ENCODE measurements at places on chromosomes 5 and 9.
A peak's percentile ranks its signal among the peaks of the same experiment; 100 is the strongest.

DNA sequence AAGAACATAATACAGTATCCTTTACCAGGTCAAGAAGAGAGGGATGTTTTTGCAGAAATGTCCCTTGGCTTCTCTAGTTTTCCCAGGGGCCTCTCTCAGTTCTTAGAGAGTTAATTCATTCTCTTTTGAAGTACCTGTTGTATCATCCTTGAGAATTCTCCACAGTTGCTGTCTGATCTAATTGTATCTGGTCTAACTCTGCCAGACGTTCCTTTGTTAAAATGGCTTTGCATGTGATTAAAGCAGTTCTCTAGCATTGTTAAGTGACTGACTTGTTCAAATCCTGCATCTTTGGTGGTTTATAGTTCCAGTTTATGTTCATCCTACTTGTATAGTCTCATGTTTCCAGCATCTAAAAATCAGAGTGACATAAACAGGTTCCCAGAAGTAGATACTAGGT, 65.0 kb downstream of the KIAA1958 start:
- DNase-seq: no peak

DNA sequence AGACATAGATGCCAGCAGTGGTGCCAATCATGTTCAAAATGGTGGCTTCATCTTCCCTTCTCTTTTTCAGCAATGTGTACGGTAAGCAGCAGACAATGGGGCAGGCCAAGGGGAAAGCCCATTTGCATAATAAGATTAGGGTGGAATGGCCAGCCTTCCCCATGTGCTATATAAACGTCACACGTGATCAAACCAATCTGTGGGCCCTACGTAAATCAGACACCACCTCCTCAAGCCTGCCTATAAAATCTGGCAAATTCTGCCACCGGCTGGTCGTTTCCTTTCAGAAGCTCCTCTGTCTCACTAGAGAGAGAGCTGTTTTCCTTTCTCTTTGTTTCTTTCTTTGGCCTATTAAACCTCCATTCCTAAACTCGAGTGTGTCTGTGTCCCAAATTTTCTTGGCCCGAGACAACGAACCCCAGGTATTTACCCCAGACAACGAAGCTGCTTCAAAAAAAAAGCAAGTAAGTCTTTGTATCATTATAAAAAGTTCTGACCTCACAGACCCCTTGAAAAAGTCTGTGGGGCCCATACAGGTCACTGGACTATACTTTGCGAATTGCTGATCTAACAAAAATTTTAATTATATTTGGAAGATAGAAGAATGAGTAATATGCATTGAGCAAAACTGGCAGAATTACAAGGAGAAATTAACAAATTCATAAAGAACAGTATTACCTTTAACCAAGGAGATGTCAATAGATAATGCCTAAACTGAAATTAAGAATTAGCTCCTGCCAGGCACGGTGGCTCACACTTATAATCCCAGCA, 15.2 kb downstream of the ZBTB5 start:
- DNase-seq: no peak

GRCh38 chr9:34899535-34900158, 58.4 kb upstream of the PHF24 start:
- DNase-seq: peak; percentile 60

GRCh38 chr9:20693068-20693467, 9.0 kb downstream of the FOCAD start:
- no peak for DNase-seq

GRCh38 chr5:111495159-111495558, 17.2 kb downstream of the STARD4 start:
- no peak for DNase-seq

DNA sequence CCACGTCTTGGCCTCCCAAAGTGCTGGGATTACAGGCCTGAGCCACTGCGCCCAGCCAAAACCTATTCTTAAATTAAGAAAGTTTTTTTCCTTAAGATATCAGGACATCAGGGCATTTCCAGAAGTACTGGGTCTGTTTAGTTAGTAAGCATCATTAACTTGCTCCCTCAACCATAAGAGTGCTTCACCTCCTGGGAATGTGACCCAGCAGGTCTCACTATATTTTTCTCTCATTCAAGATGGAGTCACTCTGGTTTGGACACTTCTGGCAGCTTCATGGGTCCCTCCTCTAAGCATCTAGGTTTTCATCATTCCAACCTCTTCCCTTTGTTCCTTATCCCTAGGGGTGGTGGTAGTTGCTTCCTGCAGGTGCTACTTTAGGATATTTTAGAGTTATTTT, 10.3 kb upstream of the BRD3OS start:
- DNase-seq: no peak

DNA sequence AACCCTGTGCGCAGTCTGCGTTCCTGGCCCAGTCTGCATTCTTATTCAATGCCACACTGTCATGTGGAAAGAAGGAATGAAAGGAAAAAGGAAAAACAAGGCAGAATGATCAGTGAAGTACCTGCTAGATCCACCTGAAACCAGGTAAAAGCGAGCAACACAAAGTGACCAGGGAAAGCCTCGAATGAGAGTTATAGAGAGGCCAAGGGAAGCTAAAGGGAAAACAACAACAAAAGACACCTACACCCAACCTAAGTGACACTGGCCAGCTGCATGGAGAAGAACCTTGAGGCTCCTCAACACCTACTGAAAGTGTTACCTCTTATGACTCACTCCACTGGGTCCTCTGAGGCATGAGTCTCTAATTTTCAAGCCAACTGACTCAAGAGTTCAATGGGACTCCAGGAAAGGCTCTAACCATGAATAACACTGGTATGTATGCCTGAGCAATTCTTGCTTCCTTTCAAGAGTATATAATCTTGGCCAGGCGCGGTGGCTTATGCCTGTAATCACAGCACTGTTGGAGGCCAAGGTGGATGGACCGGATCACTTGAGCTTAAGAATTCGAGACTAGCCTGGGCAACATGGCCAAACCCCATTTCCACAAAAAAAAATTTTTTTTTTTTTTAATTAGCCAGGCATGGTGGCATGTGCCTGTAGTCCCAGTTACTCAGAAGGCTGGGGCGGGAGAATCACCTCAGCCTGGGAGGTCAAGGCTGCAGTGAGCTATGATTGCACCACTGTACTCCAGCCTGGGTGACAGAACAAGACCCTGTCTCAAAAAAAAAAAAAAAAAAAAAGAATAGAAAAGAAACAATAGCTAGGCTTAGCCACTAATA, 29.0 kb downstream of the MTMR12 start:
- no peak for DNase-seq

GRCh38 chr5:31124651-31125305, 68.7 kb upstream of the CDH6 start:
- DNase-seq: no peak

DNA sequence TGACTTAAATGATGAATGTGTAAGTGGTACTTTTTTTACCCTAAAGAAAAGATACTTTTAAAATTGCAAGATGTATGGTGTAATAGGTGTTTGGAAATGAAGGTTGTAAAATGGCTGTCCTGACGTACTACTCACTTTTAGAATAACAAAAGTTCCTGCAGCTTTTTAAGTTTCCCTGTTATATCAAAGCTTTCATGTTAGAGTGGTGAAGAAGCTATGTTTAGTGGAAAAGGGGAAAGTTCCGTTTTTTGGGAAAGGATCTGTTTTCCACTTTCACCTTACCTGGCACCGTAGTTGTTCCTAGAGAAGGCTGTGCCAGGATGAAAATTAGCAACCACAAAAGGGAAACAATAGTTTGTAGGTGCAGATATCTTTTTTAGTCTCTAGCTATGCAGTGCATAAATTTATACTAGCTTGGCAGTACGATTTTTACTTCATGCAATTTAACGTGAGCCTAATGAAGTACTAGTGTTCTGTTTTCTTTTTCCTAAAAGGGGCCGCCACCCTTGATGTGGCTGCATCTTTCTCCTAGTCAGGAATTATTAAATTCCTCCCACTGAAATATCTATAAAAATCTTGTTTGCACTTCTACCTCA, 1.3 kb downstream of the TNPO1 start:
- no peak for DNase-seq

GRCh38 chr9:130995086-130996011, 13.6 kb upstream of the LAMC3 start:
- DNase-seq: no peak

- no peak for DNase-seq
Measured at GRCh38 chr5:74556631-74557595, 83.6 kb downstream of the ENC1 start.

GRCh38 chr5:126988021-126988569, 42.3 kb downstream of the MARCHF3 start:
- DNase-seq: no peak

DNA sequence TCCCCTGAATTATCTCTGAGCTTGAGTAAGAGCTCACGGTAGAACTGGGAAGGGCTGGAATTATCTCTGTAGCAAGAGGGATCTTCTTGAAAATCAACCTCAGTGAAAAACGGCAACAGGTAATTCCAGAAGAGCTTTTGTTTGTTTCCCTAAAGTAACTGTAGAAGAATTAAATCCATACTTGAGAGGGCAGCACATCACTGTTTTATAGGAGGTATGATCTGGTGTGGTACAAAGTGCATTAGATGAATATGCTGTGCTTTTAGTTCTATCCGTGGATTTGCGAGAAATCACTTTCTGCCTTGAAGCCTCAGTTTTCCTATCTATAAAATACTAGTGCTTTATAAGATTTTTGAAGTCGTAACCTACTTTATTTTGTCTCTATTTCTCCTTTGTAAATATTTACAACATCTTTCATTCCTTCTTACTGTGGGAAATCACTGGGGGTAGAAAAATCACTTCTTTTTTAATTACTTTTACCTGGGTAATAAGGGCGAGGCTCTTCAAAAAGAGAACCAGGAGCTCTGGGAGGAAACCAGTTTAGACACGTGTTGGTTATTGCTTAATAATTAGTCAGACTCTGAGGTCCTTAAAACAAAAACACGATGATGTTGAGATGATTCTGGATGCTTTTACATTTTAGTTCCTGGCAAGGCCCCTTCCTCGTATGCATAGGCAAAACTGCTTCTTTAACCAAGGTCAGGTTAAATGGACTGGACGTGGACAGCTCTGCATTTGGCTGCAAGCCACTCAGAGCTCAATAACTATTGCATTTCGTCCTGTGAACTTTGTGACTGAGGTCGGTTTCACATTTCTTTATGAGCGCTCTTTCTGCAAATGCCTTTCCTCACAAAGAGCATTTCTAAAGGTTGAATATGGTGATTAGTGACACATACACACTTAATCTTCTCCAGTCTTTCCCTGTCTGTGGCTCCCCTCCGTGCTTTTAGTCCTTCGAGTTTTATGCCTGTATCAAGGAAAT, 376.1 kb downstream of the BRINP1 start:
- no peak for DNase-seq

DNA sequence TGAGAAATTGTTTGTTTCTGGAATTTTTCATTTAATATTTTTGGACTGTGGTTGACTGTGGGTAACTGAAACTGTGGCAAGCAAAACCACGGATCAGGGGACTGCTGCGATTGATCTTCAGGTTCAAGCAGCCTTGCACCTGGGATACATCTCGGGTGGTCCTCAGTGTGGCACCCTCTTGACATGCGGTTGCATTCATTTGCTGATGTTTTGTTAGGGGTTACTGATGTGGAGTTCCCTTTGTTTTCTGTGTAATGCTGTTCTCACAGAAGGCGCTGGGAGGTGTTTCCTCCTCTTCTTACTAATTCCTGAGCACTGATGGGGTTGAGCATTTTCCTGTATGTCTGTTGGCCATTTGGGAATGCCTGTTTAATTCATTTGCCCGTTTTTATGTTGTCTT, 60.4 kb downstream of the EHMT1 start:
- no peak for DNase-seq

GRCh38 chr5:143062379-143062778, 292.2 kb downstream of the ARHGAP26 start:
- DNase-seq: no peak

- no peak for DNase-seq
Measured at GRCh38 chr5:72179028-72179815, 71.9 kb downstream of the MAP1B start.

GRCh38 chr5:96187309-96188027, 225.8 kb upstream of the ELL2 start:
- DNase-seq: no peak

- DNase-seq: no peak
Measured at GRCh38 chr5:147578228-147579024, 68.6 kb upstream of the DPYSL3 start.
